ENCODE measurements at places on chromosomes 2 and 18. TPM values are rescaled to one million over a fixed set of nuclear protein-coding genes. Genes with fewer than 3 reads are reported as not detected.

The FAM228B gene
- total RNA-seq = 10.6 TPM

The DUSP28 gene
- total RNA-seq = 2.4 TPM

The FIGN gene
- total RNA-seq = 0.63 TPM

The ITGAV gene
- total RNA-seq = 117 TPM

The NEURL3 gene
- 0.16 TPM for total RNA-seq

The SERPINB4 gene
- total RNA-seq = not detected

The ITGB6 gene
- not detected for total RNA-seq

The STEAP3 gene
- total RNA-seq = 15.4 TPM

The BMP10 gene
- not detected for total RNA-seq

The PCBP1 gene
- total RNA-seq = 23.1 TPM

The C2orf78 gene
- total RNA-seq = not detected

The SPHKAP gene
- total RNA-seq = 0.09 TPM

The MROH2A gene
- not detected for total RNA-seq

The ZC3H6 gene
- total RNA-seq = 4.3 TPM

The PLGLB2 gene
- 0.63 TPM for total RNA-seq

The ASAP2 gene
- 20.1 TPM for total RNA-seq
